Posterior vena cava (tissue), 2 donors: ENCODE measurements at places on chromosomes 7 and 10. TPM values are rescaled to one million over a fixed set of nuclear protein-coding genes. Genes with fewer than 3 reads are reported as not detected.
A peak's percentile ranks its signal among the peaks of the same experiment; 100 is the strongest.

The NRCAM gene
- total RNA-seq: 1.5 TPM

DNA sequence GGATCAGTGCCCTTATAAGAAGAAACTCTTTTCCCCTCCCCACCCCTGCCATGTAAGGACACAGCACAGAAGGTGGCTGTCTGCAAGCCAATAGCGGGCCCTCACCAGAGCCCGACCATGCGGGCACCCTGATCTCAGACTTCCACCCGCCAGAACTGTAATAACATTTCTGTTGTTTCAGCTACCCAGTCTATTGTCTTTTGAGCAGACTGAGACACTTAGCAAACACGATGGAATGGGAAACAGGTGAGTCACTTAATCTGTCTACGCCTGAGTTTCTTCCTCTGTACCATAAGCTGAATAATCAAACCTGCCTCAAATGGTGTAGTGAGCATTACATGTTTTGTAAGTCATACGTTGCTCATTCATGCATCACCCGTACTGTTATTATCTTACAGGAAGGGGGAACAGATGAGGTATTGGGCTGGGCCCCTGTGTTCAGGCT, 58.2 kb downstream of the STRA8 start:
- no peak for DNase-seq

DNA sequence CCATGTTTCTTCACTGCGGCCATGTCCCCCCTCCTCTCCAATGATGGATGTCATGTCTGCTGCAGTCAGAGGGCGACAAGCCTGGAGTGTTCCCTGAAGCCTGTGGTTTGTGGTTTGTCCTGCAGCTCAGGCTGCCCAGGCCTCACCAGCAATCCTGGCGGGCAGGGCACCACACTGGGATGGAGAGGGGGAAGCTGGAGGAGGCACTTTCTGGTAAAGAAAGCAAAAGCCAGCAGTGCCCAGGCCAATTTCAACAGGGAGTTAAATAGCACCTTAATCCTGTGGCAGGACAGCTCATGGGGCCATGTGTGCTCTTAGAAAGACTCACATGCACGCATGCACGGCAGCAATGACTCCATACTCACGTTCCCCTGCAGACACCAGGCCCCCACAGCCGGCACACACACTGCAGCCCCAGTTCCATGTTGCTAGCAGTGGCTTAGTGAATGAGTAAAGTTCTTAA, 158.3 kb downstream of the EGFR start:
- DNase-seq: peak; percentile 52

DNA sequence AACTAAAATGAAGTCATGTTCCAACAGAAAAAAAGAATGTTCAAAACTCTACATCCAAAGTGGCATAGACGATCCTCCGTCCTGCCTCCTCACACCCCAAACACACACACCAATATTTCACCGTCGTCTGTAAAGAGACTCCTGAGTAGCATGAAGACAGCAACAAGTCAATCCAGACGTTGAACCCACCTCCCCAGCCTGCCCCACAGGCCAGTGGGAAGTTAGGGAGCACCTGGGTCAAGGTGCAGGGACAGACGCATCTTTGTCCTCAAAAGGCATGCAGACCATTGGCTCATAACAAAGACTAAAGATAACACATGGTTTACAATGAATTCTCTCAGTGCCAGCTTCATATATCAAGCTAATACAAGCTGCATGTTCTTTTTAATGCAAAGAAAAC, 396.5 kb downstream of the TCERG1L start:
- no peak for DNase-seq

DNA sequence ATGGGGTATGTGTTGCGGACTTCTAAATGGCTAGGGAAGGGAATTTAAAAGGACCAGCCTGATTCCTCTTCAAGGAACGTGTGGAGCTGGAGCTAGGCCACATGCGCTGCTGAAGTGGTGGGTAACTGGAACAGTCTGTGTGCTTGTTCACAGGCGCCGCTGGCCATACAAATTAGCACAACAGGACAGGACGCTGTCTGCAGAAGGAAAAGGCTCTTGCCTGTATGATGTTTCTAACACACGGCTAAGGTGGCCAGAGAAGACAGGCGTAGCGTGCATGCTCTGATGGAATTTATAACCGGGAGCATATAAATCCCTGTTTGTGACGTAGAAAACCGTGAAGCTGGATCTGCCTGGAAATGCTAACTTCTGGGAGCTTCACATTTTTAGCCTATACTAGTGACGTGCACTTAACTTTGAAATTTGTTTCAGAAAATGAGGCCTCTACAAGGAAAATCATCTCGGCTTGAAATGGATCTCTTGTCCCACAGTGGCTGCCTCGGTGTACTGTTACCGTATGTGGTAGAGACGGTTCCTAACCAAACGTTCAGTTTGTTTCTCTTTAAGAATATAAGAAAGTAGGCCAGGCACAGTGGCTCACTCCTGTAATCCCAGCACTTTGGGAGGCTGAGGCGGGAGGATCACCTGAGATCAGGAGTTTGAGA, 569.4 kb downstream of the PTPRN2 start:
- DNase-seq: peak; percentile 34

- DNase-seq: no peak
Measured at GRCh38 chr10:114408112-114408967, 4.0 kb upstream of the AFAP1L2 start.

- DNase-seq: no peak
Measured at GRCh38 chr10:116125180-116125579, 147.8 kb downstream of the GFRA1 start.

- no peak for DNase-seq
Measured at GRCh38 chr10:101044117-101044516, 13.1 kb downstream of the SFXN3 start.

GRCh38 chr7:76397409-76398183, 11.9 kb downstream of the SSC4D start:
- DNase-seq: peak; percentile 93

GRCh38 chr10:34835908-34836508, 20.9 kb upstream of the PARD3 start:
- no peak for DNase-seq
